Body of pancreas (tissue), 4 donors: ENCODE measurements at places on chromosomes 12 and 14. TPM values are rescaled to one million over a fixed set of nuclear protein-coding genes. Genes with fewer than 3 reads are reported as not detected.

DNA sequence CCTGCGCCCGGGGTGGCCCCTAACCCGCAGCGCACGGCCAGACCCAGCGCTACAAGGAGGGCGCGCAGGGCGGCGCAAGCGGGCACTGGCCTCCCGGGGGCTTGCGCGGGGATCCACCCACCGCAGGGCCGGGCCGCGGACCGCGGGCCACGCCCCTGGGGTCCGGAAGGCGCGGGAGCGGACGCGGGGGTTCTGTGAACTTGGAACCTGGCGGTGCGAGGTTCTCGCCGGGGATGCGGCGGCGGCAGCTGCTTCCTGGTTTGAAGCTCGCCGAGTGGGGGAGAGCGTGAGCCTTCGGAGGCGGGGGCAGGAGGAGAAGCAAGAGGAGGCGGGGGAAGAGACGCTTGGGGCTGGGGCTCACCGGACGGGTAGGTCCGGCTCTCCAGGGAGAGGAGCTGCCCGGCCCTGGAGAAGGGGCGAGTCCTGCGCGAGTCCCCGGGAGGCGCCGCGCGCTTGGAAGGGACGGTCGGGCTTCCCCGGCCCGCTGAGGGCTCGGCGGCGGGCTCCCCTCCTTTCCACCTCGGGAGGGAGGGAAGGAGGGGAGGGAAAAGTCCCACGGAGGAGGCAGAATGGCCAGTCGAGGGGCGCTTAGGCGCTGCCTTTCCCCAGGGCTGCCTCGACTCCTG is at the start of gene PRKCH:
Gene PRKCH (plus strand): TSS at position 195 of the 626 bp plus-strand sequence. CDS start 523 bp downstream, outside the sequence.
- H3K27me3 ChIP-seq, result no peaks in the 10 kb centered on the region
- H3K4me1 ChIP-seq, result peaks cover 8% of the 10 kb centered on the region
- H3K27ac ChIP-seq, result peak within 1 kb of the TSS; percentile 72
- no peaks in the 10 kb centered on the region for H3K36me3 ChIP-seq
- H3K4me3 ChIP-seq, result peak within 1 kb of the TSS; percentile 29

DNA sequence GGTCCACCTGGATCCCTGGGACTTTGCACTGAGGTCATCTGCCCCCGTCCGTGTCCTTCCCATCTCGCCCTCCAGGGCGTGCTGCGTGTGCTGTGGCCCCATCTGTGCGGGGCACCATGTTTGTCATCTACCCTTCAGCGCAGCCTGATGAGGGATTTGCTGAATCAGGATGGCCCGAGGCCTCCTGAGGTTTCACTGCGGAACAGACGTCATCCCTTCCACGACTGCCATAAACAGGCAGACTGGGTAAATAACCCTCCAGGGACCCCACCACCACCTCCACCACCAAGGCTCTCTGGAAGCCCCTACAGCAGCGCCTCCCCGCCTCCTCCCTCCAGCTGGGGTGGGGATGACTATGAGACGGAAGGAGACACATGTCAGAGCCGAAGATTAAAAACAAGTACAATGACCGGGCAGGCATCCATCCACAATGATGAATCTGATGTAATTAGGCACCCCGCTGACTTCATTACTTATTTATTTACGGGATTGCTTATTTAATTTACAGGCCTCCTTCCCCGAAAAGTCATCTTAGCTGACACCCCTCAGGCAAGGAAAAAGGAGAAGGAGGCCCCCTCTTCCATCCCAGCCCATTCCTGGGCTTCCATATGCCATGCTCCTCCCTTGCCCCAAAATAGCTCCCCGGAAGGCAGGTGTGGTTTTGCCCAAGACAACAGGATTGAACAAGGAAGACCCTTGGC is 39.4 kb downstream of the NCOR2 start:
- H3K27me3 ChIP-seq, result no peaks in the 10 kb centered on the region
- H3K4me3 ChIP-seq, result no peak overlapping the region
- no peak overlapping the region for H3K27ac ChIP-seq
- no peaks in the 10 kb centered on the region for H3K36me3 ChIP-seq
- H3K4me1 ChIP-seq, result peaks cover 11% of the 10 kb centered on the region
- DNase-seq, result no peak

- DNase-seq, result no peak
- peaks cover 12% of the 10 kb centered on the region for H3K4me1 ChIP-seq
- peaks cover 2% of the 10 kb centered on the region for H3K27me3 ChIP-seq
These were observed 336.9 kb downstream of the BMP4 start for GRCh38 chr14:53619691-53620231.

DNA sequence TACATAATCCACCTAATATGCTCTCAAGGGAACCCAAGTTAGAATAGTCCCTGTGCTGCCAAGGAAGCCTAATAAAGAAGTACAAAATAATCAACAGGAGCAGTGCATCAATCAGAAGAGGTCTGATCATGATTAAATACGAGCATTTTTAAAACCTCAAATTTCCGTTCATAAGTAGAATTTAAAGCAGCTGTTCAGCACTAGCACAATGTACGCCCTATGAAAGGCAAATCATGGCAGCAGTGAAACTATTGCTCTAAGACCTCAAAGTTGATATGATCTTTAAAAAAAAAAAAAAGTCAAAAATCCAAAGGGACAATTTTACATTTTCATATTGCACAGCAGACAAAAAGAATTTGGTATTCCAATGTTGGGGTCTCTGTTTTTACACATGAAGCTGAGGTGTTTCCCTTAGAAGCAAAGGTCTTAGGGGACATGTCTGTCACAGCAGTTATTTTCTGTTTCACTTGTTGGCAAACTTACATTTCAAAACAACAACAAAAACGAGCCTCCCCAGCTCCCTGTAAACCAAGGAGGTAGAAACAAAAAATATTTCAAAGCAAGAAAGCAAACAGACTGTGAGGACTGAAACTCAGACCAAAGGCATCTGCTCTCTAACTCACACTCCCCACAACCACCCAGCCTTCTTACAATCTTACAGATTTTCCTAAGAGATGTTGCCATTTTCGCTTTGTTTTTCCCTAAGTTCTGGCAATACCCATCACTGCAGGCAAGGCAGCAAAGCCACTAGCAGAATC is 28.2 kb downstream of the SOX5 start:
- no peaks in the 10 kb centered on the region for H3K27me3 ChIP-seq
- no peak for DNase-seq
- H3K4me3 ChIP-seq, result no peak overlapping the region
- H3K36me3 ChIP-seq, result no peaks in the 10 kb centered on the region
- no peaks in the 10 kb centered on the region for H3K4me1 ChIP-seq

- no peaks in the 10 kb centered on the region for H3K4me1 ChIP-seq
- no peaks in the 10 kb centered on the region for H3K36me3 ChIP-seq
- H3K27ac ChIP-seq, result no peak overlapping the region
- H3K27me3 ChIP-seq, result no peaks in the 10 kb centered on the region
- no peak overlapping the region for H3K4me3 ChIP-seq
These were observed 67.8 kb downstream of the MVK start for GRCh38 chr12:109641422-109641821.

- peak; percentile 78 for DNase-seq
- no peaks in the 10 kb centered on the region for H3K27me3 ChIP-seq
- peaks cover 13% of the 10 kb centered on the region for H3K4me1 ChIP-seq
- peak overlapping the region; percentile 12 for H3K27ac ChIP-seq
- H3K4me3 ChIP-seq, result no peak overlapping the region
These were observed 19.3 kb upstream of the SERPINA6 start for GRCh38 chr14:94342334-94342934.

GRCh38 chr12:106345746-106346145 is 11.8 kb upstream of the POLR3B start:
- H3K27ac ChIP-seq, result no peak overlapping the region
- H3K36me3 ChIP-seq, result no peaks in the 10 kb centered on the region
- H3K4me3 ChIP-seq, result no peak overlapping the region

- no peak overlapping the region for H3K27ac ChIP-seq
- no peaks in the 10 kb centered on the region for H3K27me3 ChIP-seq
- no peaks in the 10 kb centered on the region for H3K4me1 ChIP-seq
- H3K36me3 ChIP-seq, result no peaks in the 10 kb centered on the region
- DNase-seq, result no peak
These were observed 45.1 kb downstream of the TMX1 start for GRCh38 chr14:51285120-51285519.

DNA sequence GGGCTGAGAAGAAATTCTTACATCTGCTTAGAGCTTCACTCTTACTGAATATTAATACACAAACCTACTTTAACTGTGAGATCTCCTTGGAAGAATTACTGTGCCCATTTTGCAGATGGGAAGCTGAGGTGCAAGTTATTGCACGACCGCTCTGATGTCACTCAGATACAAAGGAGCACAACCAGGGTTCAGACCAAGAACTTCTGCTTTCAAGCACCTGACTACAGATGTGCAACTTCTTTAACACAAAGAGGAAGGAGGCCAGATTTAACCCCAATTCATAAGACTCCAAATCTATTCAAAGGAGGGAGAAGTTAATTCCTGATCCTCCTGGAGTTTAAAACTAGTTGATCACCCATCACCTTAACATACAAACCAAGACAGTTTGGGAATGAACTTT is 232.6 kb downstream of the VRK1 start:
- H3K27ac ChIP-seq, result no peak overlapping the region
- H3K36me3 ChIP-seq, result no peaks in the 10 kb centered on the region
- no peak for DNase-seq
- no peak overlapping the region for H3K4me3 ChIP-seq

DNA sequence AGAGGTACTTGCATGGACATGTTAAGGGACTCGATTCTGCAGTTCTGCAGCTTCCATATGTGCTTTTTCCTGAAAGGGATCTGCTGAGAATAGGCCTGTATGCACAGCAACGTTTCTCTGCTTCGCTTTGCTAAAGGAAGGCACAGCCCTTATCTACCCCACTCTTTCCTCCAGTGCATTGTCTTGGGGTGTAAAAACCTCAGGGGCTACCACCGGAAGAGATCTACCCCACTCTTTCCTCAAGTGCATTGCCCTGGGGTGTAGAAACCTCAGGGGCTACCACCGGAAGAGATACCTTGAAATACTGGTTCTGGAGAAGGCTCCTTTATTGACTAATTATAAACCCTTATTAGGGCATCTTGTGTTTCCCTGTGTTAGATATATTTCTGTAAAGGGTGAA is 52.9 kb downstream of the SEL1L start:
- peaks cover 49% of the 10 kb centered on the region for H3K36me3 ChIP-seq
- peaks cover 58% of the 10 kb centered on the region for H3K4me1 ChIP-seq
- no peaks in the 10 kb centered on the region for H3K27me3 ChIP-seq
- no peak overlapping the region for H3K27ac ChIP-seq
- no peak overlapping the region for H3K4me3 ChIP-seq

DNA sequence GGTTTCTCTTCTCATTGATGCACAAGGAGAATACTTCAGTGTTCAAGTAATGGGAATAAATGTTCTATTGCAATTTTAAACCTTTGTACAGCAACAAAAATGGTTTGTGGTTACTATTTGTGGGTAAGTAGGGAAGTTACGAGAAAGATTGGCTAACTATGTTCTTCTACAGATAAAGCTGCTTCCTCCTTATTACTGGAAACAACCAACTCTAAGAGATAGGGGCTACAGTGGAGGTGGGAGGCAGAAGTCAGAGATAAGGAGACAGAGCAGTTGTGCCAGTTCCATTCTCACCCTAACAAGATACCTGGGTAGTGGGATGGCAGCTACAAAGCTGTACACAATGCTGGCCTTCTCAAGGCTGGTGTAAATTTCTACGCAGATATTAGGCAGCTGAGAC is 16.2 kb downstream of the NOXRED1 start:
- no peak overlapping the region for H3K4me3 ChIP-seq
- no peaks in the 10 kb centered on the region for H3K36me3 ChIP-seq
- DNase-seq, result no peak
- H3K27ac ChIP-seq, result no peak overlapping the region
- H3K27me3 ChIP-seq, result no peaks in the 10 kb centered on the region
- H3K4me1 ChIP-seq, result no peaks in the 10 kb centered on the region

GRCh38 chr12:2395354-2395977 is 342.7 kb downstream of the CACNA1C start:
- H3K4me3 ChIP-seq, result no peak overlapping the region
- no peaks in the 10 kb centered on the region for H3K27me3 ChIP-seq
- DNase-seq, result peak; percentile 47
- H3K4me1 ChIP-seq, result no peaks in the 10 kb centered on the region
- no peaks in the 10 kb centered on the region for H3K36me3 ChIP-seq
- no peak overlapping the region for H3K27ac ChIP-seq

DNA sequence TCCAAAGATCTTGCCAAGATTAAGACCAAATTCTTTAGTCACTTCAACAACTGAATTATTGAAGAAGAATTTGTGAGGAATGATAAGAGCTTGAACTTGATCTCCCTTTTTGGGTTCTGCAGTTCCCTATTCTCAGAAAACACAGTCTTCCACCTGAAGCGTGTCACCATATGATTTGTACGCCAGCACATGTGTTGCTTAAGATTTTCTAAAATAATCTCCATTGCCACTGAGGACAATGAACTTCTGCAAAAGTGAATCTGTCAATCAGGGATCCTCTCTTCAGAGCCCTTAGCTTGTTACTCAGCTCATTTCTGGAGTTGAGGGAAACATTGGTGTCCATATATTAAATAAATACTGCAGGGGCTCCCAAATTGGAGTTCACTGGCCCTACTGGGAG is 4.2 kb upstream of the SPIC start:
- H3K36me3 ChIP-seq, result no peaks in the 10 kb centered on the region
- no peak for DNase-seq
- no peaks in the 10 kb centered on the region for H3K4me1 ChIP-seq
- no peaks in the 10 kb centered on the region for H3K27me3 ChIP-seq

DNA sequence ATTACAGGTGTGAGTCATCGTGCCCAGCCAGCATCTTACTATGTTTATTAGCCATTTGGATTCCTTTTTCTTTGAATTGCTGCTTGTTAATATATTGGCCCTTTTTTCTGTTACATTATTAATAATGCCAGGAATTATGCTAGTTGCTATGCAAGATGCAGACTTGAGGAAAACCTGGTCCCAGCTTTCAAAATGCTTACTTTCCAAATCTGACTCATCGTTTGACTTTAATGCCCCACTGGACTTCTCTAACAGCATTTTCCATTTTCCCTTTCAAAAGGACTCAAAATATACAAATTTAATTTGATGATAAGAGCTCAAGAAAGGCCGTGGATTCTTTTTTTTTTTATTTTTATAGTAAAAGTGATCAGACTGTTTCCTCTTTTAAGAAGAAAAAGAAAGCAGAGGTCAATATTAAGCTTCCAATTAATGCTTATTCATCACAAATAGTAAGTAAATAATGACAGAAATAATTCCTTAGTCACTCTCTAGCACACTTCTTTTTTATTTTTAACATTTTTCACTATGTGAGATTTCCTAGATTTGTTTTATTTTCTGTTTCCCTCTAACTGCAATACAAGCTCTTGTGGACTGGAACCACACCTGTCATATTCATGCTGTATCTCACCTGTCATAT is 146.1 kb upstream of the FGD4 start:
- H3K27me3 ChIP-seq, result no peaks in the 10 kb centered on the region
- H3K4me3 ChIP-seq, result no peak overlapping the region
- H3K27ac ChIP-seq, result no peak overlapping the region
- no peak for DNase-seq
- no peaks in the 10 kb centered on the region for H3K4me1 ChIP-seq
- H3K36me3 ChIP-seq, result no peaks in the 10 kb centered on the region

The LEMD3 gene
- total RNA-seq, result 28.3 TPM

The POTEG gene
- not detected for total RNA-seq

The VAMP1 gene
- total RNA-seq, result 5.9 TPM

The SMCO2 gene
- total RNA-seq, result not detected

The ALDH1L2 gene
- 71.2 TPM for total RNA-seq

The SOAT2 gene
- not detected for total RNA-seq

The CLEC2B gene
- total RNA-seq, result 0.66 TPM

The SLC25A21 gene
- not detected for total RNA-seq

The RTL1 gene
- total RNA-seq, result 0.26 TPM
